Stimulated activated CD4-positive, alpha-beta T cell treated with anti-CD3 and anti-CD28 coated beads, Interleukin-4, amount 100 ng/mL, for 24 hours (primary cell): ENCODE measurements at places on chromosomes 11 and 22.

DNA sequence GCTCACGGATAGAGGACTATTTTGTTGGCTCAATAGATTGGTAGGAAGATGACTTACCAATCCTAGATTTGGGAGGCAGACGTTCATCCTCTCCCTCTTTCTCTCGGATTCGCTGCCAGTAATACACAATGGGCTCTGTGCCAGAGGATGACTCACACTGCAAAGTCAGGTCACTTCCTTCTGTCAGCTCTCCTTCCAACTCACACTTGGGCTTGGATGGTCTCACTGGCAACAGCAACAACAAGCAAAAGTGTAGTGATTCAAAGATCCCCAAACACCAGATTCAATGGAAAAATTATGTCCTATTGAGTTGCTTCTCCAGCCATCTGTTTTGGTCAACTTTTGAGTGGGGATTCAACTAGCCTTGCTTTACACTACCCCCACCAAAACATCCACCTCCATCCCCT, 21.7 kb upstream of the HSPA8 start:
- peak; percentile 79 for DNase-seq

DNA sequence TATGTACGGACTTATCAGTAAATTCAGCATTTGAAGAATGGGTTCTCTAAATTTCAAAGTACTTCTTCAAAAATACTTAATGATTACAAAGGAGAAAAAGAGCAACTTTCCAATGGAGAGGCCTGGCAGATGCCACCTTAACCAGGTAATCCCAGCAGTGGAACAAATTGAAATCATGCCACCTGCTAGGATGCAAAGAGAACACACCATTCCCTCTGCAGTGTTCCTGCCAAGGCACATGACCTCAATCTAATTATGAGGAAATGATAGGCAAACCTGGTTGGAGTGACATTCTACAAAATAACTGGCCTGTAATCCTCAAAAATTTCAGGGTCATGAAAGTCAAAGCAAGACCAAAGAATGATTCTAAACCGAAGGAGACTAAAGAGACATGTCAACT, 21.5 kb downstream of the TNRC6B start:
- DNase-seq = no peak

- DNase-seq = no peak
These were observed 79.3 kb downstream of the CYP2R1 start for GRCh38 chr11:14812757-14813156.

DNA sequence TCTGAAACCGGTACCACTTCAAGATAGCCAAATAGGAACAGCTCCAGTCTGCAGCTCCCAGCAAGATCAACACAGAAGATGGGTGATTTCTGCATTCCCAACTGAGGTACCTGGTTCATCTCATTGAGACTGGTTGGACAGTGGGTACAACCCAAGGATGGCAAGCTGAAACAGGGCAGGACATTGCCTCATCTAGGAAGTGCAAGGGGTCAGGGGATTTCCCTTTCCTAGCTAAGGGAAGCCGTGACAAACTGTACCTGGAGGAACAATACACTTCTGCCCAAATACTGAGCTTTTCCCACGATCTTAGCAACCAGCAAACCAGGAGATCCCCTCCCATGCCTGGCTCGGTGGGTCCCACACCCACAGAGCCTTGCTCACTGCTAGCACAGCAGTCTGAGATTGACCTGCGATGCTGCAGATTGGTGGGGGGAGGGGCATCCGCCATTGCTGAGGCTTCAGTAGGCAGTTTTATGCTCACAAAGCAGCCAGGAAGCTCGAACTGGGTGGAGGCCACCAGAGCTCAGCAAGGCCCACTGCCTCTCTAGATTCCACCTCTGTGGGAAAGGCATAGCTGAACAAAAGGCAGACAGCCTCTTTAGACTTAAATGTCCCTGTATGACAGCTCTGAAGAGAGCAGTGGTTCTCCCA, 59.9 kb upstream of the C11orf58 start:
- DNase-seq = no peak

DNA sequence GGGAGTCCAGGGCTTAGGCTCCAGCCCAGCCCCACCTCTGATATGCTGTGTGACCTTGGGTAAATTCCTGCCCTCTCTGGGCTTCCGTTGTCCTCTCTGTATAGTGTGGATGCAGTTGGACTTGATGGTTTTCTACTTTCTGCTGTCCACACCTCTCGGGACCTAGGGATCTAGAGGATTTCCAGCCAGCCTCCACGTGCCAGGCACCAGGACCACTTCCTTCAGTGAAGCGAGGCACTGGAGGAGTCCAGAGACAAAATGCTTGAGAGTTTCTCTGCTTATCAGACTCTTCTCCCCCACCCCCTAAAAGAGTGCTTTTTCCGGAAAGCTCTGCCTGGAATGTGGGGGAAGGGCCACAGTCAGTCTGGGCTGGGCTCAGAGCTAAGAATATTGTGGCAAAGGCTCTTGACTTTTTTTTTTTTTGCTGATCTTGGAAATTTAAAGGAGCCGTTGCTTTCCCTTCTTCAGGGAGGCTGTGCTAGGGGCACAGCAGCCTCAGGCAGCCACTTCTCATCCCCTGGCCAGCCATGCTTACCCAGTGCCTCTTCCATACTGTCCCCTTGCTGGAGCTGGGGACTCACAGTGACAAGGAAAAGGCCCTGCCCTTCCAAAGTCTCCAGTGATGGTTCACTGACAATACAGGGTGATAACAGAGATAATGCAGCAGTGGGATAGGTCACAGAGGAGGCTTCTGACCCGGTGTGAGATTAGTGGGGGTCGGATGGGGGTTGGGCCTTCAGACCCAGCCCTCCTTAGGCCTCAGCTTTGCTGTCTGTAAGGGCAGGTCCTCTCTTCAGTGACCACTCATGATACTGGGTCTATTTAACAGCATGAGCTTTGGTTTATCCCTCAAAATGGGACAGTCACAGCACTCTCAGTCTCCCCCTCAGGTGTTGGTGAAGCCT, 2.9 kb upstream of the SERPINH1 start:
- no peak for DNase-seq

GRCh38 chr11:62613291-62613778, 278 bp downstream of the ROM1 start:
- DNase-seq = no peak
